ENCODE measurements at places on chromosomes 11 and 22. TPM values are rescaled to one million over a fixed set of nuclear protein-coding genes. Genes with fewer than 3 reads are reported as not detected.

DNA sequence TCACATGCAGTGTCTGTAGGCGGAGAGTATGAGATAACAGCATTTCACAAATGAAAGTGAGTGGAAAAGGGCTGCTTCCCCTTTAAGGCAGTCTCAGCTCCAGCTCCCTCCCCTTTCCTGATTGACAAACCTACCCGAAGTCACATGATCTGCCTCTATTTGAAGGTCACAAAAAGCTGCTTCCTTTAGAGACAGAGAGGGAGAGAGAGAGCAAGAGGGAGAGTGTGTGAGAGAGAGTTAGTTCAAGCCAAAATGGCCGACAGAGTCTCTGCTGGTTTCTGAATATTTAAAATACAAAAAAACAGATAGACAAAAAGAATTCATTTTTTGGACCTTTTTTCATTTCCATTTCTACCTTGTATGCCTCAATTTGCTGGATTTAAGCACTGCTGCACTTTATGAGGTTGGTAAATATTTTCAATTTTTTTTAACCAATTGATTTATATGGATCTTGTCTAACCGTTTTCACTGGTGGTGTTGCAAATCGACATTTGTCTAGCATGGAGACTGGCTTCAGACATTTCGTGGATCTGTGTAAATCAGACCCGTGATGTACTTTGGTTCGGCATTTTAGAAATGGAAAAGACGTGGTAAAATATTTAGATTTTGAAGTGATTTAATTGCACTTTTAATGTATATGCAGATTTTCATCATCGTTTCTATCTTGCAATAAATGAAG is at the start of gene TNRC6B:
Gene TNRC6B (plus strand): TSS at position 188 of the 679 bp plus-strand sequence. CDS start 211 bp downstream, at position 399.
- DNase-seq: peak; percentile 59

DNA sequence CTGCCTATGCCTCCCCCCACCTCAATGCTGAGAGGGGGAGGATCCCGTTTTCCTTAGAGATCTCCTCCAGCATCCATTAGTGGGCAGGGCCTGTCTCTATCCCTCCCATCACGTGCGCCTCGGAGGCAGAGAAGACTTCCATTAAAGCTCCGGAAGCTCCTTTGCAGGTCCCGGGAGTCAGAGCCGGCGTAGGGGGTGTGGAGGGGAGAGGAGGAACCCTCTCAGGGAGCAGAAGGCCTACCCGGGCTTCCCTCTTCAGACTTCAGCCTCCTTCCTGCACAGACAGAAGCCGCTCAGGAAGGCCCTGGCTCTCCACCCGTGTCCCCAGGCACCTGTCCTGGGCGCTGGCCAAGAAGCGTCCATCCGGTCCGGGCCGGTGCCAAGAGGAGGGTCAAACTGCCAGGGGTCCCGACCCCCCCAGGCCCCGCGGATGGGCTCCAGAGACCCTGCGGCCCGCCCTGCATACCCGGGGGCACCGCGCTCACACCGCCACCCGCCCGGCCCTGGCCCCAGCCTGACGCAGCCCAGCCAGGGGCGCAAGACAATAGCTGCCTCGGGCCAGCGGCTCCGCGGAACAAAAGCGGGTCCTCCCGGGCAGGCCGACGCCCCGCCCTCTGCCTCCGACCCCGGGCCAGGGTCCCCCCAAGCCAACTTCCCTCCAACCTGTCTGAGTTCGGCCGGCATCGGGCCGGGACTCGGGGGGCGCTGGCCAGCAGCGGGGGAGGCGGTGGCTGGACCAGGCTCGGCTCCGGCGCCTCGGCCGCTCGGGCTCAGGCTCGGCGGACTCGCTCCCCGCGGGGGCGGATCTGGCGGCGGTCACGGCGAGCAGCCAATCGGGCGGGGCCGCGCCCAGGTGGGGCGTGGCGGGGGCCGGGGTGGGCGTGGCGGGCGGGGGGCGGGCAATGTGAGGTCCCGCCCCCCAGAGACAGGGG is 29.9 kb downstream of the ARVCF start:
- peak; percentile 94 for DNase-seq

DNA sequence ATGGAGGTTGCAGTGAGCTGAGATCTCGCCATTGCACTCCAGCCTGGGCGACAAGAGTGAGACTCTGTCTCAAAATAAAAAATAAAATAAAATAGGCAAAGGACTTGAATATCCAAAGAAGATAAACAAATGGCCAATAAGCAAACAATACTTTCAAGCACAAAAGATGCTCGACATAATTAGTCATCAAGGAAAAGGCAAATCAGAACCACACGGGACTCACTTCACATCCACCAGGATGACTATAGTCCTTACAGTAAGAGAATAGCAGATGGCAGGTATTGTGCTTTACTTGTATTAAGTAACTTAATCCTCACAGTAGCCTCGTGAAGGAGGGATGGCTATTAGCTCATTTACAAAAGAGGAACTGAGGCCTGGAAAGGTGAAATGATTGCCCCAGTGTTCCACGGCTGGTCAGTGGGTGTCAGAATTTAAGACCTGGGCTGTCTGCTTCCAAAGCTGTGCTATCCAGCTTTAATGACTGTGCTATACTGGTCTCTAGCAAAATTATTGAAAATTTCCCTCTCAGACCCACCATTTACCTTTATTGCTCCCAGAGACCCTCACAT is 40.2 kb upstream of the RBFOX2 start:
- no peak for DNase-seq

DNA sequence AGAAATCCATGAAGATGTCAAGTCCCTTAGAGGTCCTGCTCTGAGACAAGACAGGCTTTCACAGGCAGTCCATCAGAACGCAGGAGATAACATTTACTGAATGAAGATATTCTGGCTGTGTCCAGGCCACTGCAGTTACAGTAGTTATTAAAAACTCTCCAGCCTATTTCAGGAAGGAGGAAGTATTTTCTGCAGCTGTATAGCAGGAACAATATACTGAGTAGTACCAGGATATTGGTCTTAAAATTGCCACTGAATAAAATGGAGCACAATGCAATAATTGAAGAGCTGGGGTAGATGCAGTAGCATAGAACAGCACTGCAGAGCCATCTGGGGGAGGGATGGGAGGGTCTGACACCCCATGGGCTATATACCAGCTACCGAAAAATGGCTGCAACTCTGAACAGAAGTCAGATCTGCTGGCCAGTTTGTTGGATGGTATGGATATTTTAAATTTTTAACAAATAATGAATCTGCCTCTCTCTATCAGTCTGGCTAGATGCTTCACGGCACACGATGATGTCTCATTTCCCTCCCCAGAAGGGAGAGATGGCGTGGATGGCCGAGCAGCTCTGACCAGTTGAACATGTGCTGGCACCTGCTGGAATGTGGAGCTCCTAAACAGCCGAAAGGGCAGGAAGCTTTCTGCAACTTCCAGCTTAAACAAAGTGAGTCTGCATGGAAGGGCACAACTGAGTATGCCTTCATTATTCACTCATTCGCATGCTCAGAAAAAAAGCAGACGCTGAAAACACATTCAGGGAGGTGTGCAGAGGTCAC is 342.1 kb upstream of the SYN3 start:
- no peak for DNase-seq

DNA sequence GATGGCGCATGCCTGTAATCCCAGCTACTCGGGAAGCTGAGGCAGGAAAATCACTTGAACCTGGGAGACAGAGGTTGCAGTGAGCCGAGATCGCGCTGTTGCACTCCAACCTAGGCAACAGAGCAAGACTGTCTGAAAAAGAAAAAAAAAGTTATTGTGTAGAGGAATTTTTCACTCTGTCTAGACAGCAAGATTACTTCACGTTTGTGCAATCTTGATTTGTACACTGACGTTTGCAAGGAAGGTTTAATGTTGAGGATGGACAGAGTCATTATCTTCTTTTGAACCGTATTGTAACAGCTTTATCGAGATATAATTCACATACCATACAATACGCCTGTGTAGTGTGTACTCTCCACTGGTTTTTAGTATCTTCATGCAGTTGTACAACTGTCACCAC is 3.7 kb downstream of the CTTN start:
- no peak for DNase-seq

- DNase-seq: no peak
These were observed 212.8 kb downstream of the DSCAML1 start for GRCh38 chr11:117584056-117584830.

- no peak for DNase-seq
These were observed 4.6 kb downstream of the TECTA start for GRCh38 chr11:121105481-121106195.

DNA sequence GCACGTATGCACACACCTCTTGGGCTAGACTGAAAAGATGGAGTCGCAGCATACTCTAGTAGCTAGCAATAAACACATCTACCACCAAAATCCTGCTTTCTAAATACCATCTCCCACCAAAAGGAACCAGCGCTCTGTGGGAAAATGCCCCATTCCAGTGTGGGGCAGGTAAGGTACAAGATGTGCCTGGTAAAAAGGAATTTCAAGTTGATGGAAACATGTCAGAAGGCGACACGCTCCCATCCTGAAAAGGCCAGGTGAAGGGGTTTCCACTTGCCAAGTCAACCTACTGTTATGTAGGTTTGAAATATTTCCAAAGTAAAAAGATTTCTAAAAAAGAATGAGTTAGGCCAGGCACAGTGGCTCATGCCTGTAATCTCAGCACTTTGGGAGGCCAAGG is 8.8 kb downstream of the DGCR2 start:
- no peak for DNase-seq

DNA sequence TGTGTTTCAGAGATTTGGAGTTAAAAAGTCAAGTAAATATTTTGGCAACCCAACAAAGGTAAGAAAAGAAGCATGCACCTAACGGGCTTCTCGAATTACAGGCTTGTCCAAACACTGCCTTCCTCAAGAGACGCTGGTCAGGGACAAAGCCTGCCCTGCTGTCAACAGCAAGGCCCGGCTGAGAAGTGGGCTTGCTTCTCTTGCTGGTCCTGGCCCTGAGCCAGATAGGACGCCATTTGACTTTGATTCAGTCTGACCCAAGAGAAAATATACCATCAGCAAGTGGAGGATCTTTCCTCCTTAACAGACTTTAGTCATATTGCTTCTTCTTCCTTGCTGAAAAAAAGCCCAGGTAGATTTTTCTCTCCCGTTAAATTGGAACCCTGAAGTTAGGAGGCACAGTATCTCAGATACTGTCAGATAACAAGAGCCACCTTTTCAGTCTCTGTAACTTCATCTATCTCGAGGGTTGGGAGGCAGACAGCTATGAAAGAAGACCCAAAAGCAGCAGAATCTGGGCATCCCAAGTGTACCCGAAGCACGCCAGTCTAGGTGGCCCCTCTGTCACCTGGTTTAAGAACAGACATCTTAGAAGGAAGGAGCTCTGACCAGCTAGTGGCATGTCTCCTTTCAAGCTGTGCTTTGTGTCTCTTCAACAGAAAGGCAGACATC is 57.5 kb downstream of the C22orf31 start:
- DNase-seq: no peak

DNA sequence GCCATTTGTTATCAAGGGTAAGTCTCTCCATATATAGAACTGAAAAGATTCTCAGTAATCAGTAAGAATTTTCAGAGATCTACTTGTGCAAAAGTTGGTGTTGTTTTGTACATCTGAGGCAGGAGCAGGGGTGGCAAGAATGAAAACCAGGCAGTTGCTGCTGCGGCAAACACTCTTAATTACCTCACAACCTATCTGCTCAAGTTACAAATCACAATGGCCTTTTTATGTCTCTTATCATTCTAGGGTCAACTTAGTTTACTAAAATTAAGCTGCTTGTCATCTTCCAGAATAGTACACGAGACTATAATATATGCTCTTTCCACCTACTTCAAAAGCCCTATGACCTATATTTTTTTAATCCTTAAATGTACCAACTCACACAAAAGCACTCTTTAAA is 14.3 kb upstream of the FSHB start:
- no peak for DNase-seq

GRCh38 chr11:28038775-28039174 is 69.2 kb downstream of the KIF18A start:
- DNase-seq: no peak

DNA sequence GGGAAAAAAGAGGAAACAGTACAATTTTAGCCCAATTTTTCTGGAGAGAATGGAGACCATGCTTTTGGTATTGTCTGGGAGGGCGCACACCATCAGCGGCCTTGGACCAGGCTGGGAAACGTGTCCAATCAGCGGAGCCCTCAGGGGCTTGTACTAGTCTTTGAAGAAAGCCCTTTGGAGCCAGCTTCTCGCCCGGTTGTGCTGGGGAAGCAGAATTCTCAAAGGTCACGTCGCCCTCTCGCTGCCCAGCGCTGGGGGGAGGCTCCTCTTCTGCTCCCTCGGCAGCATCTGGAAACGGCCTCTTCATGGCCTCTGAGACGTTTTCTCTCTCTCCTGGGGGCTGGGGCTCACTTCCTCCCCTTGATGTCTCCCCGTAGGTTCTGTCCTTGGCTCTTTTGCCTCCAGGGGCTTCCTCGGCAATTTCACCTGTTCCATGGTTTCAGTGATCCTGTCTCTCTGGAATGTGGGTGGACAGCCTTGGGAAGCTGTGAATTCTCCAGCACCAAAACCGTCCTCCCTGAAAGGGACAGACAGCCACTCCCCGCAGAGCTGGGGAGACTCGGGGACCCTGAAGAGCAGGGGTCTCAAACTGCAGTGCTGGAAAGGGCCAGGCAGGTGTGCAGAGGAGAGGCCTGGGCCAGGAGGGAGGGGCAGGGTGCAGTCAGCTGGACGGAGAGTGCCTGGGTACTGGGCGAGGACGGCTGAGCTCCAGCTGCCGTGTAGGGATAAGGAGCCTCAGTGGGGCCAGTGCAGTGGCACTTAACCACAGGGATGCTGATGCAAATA is 80.2 kb downstream of the RPS6KA4 start:
- no peak for DNase-seq

- DNase-seq: no peak
These were observed 2.0 kb upstream of the FJX1 start for GRCh38 chr11:35615921-35616900.

GRCh38 chr11:9594267-9595046 is 21.0 kb downstream of the WEE1 start:
- no peak for DNase-seq

DNA sequence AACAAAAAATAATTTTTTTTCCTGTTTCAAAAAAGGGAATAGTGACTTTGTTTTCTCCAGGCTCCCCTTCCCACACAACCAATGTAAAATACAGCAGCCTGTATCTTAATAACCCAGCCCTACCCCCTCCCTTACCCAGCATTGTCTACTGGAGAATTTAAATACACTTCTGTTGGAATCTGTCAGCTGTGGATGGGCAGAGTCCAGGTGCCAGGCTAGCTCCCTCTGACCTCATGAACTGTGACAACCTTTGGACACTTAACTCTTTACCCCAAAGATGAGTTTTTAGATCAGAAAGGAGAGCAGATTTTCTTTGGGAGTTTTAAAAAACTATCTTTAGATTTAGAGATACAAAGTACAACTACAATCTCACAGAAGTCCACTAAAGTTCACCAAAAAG is 42.9 kb downstream of the DDX6 start:
- no peak for DNase-seq

DNA sequence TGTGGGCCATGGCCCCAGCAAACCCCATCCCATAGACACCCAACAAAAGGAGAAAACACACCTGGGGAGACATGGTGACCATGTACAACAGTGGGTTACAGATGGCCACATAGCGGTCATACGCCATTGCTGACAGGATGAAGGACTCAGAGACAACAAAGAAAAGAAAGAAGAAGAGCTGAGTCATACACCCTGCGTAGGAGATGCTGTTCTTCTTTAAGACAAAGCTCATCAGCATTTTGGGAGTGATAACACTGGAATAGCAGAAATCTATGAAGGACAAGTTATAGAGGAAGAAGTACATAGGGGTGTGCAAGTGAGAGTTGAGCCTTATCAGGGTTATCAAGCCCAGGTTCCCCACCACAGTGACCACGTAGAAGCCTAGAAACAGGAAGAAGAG is 4.9 kb downstream of the OR8B8 start:
- no peak for DNase-seq

GRCh38 chr11:3074912-3075589 is 17.8 kb upstream of the CARS1 start:
- DNase-seq: peak; percentile 66

The OTOG gene
- not detected for polyA plus RNA-seq

The OR2AG2 gene
- polyA plus RNA-seq: not detected

The ALDH3B1 gene
- polyA plus RNA-seq: 2.9 TPM

The SDHAF2 gene
- 57.8 TPM for polyA plus RNA-seq

The PTDSS2 gene
- 30.7 TPM for polyA plus RNA-seq

The OVOL1 gene
- not detected for polyA plus RNA-seq
